ENCODE measurements at places on chromosomes 1 and 21.
A peak's percentile ranks its signal among the peaks of the same experiment; 100 is the strongest.

- no peak for DNase-seq
Observed at GRCh38 chr21:45147473-45148315, 73.3 kb downstream of the ADARB1 start.

DNA sequence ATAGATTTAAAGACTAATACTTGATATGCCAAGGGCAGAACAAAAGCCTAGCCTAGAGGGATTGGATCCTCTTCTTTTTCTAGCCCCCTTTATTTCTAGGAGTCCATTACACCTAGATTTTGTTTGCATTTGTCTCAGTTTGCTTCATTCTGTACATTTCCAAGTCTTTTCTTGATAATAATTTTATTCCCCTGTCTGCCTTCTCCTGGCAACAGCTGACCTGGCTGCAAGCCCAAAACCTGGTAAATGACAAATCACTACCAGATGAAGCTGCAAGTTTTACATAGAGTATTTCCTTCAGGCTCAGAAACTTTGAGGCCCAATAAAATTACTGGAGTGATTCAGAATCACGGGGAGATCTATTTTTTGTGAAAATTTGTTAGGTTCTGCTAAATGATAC, 36.5 kb upstream of the LHX8 start:
- DNase-seq = no peak

GRCh38 chr21:18443085-18443484, 39.5 kb upstream of the TMPRSS15 start:
- no peak for DNase-seq

DNA sequence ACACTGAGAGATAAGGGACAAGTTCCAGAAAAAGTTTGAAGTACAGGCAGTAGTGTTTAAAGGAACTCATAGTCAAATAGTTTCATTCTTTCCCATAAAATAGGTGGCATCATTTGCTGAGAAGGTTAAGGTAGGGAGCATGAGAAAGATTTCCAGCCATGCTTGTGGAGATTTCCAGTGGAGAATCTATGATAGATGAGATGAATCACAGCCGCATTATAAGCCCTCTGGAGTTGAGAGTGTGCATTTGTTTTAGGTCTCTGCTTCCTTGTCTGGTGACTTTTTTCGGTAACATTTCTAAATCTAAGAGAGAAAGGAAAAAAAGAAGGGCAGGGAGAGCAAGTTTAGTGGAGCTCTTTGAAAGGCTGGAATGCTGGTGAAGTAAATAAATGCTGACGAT, 108.7 kb downstream of the DISP1 start:
- DNase-seq = no peak

DNA sequence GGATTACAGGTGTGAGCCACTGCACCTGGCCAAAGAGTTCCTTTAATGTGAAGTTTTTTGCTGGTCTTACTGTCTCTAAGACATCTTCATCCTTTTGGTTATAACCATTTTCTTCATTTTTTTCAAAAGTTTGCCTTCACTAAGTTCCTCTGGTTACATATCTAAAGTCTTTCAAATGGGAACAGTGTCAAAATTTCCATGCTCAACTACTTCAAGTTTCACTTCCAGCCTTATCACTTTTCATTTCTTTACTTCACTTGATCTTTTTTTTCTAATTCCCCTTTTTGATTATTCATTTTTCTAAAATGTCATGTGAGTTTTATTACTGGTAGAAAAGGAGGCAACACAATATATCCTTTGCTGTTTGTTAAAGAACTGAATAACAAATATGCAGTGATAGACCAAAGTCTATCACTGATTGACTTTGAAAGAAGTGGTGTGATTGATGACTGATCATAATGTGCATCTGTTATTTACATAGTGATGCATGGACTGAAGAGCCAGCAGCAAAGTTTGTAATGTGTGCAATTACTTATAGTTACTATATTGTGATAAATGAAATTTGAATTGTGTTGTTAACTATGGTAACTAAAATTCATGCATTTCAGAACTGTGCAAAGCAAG, 16.0 kb upstream of the ZFYVE9 start:
- DNase-seq = no peak

DNA sequence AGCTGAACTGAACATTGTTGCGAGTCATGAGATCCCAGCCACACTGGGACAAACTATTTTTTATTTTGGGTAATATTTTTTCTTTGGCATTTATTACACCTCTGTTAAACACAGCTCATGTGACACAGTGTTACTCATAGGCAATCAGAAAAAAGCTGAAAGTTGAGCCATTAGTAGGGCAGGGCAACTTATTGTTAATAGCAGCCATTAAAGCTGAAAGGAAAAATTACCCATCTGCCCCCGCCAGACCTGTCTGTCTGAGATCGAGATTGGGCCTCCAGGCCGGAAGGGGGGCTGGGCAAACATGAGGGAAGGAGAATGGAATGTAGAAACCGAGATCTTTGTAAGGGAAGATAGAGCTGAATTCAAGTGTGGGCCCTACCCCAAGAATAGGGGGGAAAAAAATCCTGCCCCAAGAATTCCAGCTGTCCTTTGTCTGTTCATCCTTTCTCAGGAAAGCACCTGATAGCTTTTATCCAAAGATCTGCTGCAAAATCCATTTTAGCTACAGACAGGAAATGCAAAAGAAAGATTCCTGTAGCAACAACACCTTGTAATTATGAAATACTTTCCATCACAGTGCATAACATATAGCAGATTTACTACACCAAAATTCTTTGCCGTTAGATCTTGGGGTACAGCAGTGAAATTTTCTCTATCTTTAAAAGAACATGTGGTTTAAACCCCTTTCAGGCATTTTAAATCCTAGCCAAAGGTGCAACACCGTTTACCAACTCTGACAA, 212.8 kb downstream of the PBX1 start:
- DNase-seq = no peak

GRCh38 chr1:244226435-244226834, 175.4 kb downstream of the ZBTB18 start:
- DNase-seq = no peak

DNA sequence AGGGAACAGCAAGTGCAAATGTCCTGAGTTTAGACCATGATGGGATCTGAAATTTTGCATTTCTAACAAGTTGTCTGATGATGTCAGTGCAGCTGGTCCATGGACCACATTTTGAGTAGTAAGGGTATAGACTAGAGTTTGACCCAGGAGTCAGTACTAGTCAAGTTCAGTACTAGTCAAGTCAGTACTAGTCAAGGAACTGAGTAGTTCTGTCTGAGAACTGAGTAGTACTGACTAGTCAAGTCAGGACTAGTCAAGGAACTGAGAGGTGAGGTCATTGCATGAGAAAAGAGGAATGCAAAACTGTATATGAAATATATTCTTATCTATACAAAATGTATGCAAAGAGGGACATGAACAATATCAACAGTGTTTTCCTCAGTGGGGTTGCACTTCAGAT, 34.1 kb downstream of the TSEN15 start:
- no peak for DNase-seq

- no peak for DNase-seq
Observed at GRCh38 chr1:47587891-47588582, 150.2 kb downstream of the FOXD2 start.

DNA sequence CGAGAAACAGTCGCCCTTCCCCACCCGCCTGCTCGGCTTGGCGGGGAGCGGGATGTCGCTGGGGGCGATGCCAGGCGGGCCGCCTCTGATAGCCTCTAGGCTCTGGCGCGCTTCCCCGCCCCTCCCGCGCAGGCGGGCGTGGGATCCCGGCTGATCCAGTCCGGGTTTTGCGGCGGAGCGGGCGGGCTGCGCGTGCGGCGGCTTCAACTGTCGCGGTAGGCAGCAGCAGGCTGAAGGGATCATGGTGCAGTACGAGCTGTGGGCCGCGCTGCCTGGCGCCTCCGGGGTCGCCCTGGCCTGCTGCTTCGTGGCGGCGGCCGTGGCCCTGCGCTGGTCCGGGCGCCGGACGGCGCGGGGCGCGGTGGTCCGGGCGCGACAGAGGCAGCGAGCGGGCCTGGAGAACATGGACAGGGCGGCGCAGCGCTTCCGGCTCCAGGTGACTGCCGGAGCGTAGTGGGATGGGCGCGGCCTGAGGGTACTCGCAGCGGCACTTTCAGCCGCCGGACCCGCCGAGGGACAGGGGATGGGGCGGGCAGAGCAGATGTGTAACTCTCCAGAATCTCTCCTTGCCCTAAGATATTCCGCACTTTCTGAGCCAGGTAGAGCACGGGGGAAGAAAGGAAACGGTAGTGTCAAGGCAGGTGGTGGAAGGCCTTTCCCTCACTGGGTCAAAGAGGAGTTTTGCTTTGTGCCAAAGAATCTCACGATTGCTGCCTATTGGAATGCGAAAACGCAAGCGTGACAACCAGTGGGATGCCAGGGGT, at the start of gene FAAH:
FAAH (plus strand) TSS at position 210 of the 764 bp plus-strand sequence; CDS start at position 242, 32 bp downstream.
- DNase-seq = peak; percentile 69

DNA sequence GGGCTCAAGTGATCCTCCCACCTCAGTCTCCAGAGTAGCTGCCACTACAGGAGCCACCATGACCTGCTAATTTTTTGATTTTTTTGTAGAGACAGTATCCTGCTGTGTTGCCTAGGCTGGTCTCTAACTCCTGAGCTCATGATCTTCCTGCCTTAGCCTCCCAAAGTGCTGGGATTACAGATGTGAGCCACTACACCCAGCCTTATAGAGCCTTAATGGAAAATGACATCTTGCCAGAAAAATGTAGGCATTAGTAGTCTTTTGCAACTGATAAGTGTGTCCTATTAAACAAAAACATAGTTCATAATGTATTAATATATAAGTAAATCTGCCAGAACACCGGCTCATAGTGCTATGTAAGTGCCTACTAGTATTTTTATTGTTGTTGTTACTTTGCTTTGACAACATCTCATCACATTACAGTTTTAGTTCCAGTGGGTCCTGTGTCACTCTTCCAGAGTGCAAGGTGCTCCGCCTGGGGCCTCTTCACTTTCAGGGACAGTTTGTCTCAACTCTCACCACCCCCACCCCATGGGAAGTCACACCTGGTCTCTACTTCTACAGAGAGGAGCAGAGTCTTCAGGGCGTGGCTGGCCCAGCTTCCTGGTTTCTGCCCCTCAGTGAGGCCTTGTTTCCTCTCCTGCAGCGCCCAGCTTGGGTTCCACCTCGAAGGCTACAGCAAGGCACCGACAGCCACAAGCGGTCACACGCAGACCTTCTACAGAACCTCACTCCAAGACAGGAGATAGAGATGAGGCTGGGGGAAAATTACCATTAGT, 30.1 kb downstream of the RHOU start:
- DNase-seq = no peak

DNA sequence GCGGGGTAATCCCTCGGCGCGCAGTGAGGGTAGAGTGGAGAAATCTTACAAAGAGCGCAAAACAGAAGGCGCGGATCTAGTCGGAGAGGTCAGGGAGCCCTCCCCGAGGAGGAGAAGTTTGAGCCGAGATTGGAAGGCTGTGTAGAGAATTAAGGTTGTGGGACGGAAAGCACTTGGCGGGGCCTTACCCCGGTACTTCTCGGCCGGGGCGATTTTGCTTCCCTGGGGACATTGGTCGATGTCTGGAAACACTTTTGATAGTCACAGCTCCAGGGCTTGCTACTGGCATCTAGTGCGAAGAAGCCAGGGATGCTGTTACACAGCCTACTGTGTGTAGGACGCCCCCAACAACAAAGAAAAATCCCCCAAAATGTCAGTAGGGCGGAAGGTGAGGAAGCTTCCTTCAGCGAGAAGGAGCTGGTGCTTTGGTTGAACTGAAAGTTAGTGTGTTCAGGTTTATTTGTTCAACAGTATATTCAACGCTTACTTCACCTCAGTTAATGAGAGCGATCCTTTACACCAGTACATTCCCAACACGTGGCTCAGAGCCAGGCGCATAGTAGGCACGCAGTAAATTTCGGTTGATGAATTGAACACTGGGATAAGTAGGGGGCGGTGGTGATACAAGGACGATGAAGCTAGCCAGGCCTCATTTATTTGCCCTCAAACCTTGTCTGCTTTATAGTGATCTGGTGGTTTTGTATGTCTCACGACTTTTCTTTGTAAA, 807 bp downstream of the CEP85 start:
- DNase-seq = no peak

DNA sequence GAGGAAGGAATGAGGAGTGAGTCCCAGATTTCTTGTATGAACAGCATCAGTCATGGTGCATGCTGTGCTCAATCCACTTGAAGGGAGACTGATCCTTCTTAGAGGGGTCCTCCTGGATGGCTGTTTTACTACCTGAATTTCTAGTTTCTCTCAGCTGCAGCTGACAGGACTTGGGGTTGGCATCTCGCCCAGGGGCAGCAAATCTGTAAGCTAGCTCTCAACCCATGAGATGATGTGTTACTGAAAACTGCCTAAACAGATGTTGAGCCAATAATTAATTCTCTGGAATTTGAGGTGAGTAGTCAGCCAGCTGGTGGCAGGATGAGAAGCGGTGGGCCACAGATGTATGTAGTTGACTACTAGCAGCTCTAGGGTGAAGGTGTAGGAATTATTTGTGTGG, 19.6 kb downstream of the BACH1 start:
- DNase-seq = no peak

DNA sequence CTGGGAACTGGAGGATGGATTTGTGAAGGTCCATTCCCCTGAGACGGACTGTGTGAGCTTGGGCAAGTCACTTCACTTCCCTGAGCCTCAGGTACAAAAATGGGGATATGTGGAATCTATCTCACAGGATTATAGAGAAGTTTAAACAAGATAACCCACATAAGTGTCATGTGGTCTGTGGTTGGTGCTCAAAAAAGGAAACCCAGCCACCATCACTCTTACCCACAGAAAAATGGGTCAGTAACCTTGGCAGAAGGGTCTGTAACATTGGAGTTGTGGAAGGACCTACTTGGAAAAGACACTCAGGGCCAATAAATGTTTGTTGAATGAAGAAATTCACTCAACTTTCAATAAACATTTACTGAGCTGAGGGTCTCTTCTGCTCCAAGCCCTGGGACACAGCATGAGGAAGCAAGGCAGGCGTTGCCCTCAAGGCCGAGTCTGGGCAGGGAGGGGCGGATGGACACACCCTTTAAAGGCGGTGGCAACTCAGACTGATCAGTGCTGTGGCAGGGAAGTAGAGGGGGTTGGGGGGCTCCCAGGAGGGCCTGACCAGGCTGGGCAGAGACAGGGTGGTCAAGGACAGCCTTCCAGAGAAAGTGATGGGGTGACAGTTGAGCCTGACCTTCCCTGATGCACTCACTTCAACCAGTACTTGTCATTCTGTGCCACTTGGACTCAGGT, 66.7 kb upstream of the ACOT11 start:
- DNase-seq = no peak

GRCh38 chr1:42922687-42923366, 35.8 kb downstream of the SLC2A1 start:
- DNase-seq = no peak

DNA sequence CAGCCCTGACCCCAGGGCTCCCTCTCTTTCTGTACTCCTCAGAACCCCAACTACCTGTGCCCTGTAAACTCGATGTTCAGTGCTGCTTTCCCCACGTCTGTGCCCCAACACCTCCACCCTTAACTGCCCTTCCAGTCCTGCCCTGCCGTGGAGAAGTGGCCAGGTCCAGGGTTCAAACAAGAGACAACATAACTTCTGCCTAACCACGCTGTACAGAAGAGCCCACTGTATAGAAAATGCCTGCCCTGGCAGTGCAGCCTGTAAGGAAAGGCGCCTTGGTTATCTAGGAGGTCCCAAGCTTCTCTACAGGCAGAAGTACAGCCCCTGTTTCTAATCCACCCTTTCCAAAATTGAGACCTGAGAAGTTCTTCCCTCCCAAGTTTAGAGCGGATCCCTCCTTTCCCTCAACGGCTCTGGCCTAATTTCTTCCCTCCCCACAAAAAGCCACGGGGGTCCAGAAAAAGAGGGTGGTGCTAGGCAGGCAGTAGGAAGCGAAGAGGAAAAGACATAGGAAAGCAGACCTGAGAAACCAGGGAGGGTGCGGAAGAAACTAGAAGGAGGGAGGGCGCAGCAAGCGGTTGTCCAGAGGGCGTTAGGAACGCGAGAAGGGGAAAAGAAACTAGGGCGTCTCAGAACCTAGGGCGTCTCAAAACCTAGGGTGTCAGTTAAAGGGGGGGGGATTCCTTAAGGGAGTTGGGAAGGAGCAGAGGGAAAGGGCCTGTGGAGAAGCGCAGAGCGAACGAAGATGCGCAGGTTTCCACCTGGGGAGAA, 3.2 kb downstream of the DMRTA2 start:
- no peak for DNase-seq
